ENCODE measurements at places on chromosomes 1 and 21.

GRCh38 chr1:98975810-98976209, 28.9 kb downstream of the PLPPR5 start:
- no peak for DNase-seq

GRCh38 chr1:61953790-61954150, 211.5 kb downstream of the PATJ start:
- DNase-seq = no peak

GRCh38 chr1:201702936-201703335, 126.0 kb upstream of the IPO9 start:
- no peak for DNase-seq

GRCh38 chr1:14415396-14415795, 183.1 kb upstream of the KAZN start:
- DNase-seq = no peak

Data from OCI-M1 (cell line).